Caudate nucleus (tissue), 63 donors: ENCODE measurements at places on chromosomes 13 and 19.

- DNase-seq, result no peak
These were observed 110.6 kb downstream of the ELF1 start for GRCh38 chr13:40908546-40908945.

DNA sequence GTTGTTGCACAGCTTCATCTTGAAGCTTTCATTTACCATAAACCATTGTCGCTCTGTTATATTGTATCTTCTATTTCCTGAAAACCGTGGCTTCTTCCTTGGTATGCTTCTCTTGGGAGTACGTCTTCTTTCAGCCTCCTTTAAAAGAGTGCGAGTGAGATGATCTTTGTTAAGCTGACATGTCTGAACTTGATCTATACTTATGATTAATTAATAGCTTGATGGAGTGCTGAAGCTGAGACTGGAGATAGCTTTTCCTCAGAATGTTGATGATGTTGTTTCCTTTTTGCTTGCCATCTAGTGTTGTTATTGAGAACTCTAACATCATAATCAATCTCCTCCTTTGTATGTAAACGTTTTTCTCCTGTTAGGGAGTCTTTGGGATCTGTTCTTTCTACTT, 529.3 kb upstream of the SPRY2 start:
- DNase-seq, result no peak

DNA sequence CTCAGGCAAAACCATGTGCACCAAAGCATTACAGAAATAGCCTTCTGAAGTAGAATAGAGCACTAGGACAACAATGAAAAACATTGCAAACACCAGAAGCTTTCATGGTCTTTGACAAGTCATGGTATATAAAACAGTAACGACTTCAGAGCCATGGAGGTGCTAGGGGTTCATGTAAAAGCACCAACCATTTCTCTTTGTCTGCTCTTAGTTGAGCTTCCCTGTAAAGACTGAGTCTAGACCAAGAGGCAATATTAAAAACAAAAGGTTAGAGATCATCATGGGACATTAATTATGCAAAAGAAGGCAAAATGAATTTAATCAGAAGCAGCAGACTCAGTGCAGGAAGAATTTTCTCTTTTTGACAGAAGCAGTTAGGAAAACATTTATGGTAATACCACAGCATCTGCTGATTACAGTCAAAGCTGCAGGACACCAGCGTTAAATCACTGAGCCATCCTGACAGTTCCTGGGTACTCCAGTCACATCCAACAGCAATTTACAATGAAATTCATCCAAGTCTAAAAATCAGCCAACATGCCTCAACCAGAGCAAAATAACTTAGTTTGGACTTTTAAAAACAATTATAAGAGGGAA, 476.8 kb downstream of the DIAPH3 start:
- DNase-seq, result no peak

GRCh38 chr13:113119166-113119821, 3.3 kb upstream of the F10 start:
- no peak for DNase-seq

- no peak for DNase-seq
These were observed 40.9 kb downstream of the SPACA7 start for GRCh38 chr13:112417079-112417478.

GRCh38 chr13:30995331-30995730, 62.9 kb downstream of the TEX26 start:
- DNase-seq, result no peak

GRCh38 chr13:92187378-92187989, 789.1 kb downstream of the GPC5 start:
- no peak for DNase-seq

- DNase-seq, result no peak
These were observed 1225.0 kb upstream of the MIR17HG start for GRCh38 chr13:90122531-90122930.

GRCh38 chr13:71580614-71581013, 286.4 kb downstream of the DACH1 start:
- DNase-seq, result no peak

DNA sequence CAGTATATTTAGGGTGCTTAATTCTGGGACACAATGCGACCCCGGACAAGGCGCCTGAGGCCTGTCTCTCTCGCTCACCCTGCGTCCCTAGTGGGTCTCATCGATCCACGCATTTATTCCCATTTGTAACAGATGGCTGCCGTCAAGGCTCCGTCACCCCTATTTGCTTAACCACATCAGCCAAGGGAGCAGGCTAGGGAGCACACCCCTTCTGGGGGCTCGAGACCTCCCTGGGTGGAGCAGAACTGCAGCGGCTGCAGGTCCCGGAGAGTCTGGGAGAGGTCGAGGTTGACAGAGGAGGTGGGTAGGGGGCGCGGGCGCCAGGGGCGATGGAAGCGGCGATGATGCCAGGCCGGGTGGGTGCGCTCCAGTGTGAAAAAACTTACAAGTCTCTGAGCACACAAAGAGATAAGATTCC, 507 bp downstream of the ALG5 start:
- peak; percentile 21 for DNase-seq

GRCh38 chr19:14497228-14497921, 1.4 kb upstream of the GIPC1 start:
- DNase-seq, result peak; percentile 69

DNA sequence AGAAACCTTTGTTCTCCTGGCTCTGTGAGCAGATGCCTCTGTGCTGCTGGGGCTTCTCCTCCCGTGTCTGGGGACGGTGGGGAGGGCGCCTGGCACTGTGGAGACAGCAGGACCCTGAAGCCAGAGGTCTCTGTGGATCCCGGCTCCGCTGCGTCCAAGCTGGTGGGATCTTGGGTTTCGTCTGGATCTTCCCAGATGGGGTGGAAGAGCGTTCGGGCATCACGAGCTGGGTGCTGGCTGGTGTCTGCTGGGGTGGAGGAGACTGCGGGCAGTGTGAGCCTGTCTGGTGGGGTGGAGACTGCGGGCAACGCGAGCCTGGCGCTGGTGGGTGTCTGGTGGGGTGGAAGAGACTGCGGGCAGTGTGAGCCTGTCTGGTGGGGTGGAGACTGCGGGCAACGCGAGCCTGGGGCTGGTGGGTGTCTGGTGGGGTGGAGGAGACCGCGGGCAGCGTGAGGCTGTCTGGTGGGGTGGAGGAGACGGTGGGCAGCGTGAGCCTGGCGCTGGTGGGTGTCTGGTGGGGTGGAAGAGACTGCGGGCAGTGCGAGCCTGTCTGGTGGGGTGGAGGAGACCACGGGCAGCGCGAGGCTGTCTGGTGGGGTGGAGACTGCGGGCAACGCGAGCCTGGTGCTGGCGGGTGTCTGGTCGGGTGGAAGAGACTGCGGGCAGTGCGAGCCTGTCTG, 5.6 kb downstream of the TEX29 start:
- no peak for DNase-seq

DNA sequence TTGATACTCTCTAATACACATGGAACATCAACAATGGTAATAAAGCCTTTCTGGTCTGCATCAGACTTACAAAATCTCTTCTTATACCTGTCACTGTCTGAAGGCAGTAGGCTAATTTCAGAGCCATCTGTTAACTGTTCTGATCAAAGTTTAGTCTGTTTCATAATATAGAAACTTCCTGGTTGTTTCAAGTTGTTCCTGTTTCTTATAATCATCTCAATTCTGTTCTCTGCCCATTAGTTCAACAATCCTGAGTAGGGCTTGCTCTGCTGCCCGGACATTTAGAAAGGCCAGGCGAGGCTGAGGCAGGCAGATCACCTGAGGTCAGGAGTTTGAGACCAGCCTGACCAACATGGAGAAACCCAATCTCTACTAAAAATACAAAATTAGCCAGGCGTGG, 5.4 kb upstream of the ZSCAN5A start:
- no peak for DNase-seq

DNA sequence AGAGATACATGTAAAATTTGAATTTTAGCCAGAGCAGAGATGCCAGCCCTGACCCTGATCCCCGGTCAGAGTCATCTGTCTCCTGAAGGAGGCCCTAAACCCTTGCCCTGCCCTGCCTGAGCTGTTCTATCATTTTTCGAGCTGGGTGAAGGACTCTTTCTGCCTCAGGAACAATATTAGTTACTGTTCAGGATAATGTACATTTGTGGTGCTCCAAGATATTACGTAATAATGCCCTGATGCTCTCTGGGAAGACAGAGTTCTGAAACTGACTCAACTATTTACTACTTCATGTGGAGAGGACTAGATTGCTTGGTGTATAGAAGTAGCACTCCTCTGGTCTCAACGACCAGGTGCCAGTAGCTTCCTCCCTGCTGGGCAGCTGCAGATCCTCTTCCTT, 37.9 kb upstream of the UBL3 start:
- no peak for DNase-seq

DNA sequence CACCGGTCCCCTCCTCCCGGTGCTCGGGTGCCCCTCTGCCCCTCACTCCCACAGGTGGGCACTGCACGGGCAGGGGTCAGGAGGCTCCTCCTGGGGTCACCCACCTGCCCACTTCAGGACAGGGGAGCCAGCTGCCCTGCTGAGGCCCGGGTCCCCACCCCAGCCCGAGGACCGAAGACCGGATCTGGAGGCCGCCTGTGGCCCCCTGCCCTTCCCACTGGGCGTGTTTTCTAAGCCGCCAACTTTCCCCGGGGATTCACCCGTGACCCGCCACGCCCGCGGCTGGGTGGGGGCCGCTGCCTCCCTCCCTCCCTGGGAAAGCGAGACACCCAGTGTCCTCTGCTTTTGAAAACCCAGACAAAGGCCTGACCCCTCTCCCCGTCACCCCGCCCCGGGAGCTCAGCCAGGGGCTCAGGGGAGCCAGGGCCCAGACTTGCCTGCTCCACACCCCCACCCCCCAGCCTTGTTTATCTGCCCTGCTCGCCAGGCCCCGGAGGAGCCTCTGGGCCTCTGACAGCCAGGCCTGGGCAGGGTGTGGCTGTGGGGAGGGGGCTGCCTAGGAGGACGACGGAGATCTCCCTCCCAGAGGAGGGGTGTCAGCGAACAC, 1.3 kb downstream of the PALM start:
- DNase-seq, result peak; percentile 12

GRCh38 chr13:66040506-66040905, 1189.6 kb downstream of the PCDH9 start:
- DNase-seq, result no peak

- no peak for DNase-seq
These were observed 182.9 kb downstream of the TEX29 start for GRCh38 chr13:111503376-111503775.

DNA sequence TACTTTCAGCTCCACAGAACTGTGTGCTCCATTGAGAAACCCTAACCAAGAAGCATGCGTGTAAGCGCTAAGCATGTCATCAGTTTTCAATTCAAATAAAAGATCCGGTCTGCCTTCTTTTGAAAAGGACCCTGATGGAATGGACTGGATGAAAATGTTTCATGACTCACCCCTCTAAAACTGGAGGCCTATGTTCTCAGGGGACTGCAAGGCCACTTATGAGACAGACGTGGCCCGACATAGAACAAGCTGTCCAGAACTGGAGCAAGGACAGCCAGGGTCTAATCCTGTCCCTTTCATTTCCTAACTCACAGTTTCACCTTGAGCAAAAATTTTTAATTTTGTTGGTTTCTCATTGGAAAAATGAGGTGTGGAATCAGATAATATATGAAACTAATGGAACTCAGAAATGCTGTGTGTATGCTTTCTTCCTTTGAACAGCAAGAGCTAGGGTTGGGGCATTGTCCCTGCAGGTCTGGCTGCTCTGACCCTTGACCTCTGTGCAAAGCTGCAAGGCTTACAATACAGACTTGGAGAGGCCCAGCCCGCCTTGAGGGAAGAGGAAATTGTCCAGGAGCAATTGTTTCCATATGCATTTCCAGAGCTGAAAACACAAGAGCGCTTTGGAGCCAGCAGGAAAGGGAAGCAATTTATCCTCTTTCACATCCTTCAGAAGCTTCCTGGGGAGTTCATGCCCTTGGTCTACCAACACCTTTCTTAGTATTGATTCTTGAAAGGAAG, 553.4 kb upstream of the KLF12 start:
- DNase-seq, result no peak

DNA sequence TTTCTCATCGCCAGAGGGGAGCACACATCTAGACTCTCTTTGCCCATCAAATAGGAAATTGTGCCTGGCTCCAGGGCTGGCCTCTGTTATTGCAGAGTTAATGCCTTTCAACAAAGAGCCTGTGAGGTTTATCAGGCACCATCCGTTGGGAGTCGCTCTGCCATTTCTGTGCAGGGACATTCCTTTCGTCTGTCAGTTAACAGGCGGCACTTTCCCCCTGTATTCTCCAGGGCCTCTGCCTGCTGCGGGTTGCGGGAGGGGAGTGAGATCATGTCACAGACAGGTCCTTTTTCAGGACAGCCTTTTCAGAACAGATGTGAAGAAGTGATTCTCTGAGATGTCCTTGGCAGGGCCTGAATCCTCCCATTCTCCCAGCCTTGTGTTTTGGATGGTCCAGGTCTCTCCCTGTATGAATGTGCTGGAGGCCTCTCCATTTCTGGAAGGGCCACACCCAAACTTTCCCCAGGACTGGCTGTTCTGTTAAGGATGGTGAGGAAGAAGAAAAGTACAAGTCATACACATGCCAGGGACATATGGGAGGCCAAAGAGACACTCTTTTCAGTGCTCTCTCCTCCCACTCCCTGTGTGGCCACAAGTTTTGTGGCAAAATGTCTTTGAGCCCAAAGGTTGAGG, 14.9 kb downstream of the SERP2 start:
- no peak for DNase-seq

DNA sequence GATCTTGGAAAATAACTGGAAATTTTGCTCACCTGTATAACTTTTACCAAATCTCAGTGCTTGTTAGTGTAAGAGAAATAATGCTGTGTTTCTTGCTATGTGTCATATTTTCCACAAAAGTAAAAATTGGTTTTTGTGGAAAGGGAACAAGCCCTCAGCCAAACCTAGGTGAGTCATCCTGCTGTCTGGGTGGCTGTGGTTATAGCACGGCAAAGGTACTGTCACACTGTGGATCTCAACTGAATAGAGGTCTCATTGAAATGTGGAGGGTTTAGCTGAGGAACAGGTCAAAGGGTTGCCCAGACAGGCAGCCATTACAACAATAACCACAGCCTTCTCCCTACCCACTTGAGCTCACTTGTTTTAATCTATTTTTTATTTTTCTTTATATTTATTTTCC, 338.8 kb upstream of the DACH1 start:
- DNase-seq, result no peak

GRCh38 chr13:91347996-91348905, 764 bp downstream of the MIR17HG start:
- peak; percentile 41 for DNase-seq

- DNase-seq, result no peak
These were observed 10.6 kb downstream of the REXO1 start for GRCh38 chr19:1837625-1838105.
